Type B pancreatic cell (in vitro differentiated cells): ENCODE measurements at places on chromosomes 12 and 14. TPM values are rescaled to one million over a fixed set of nuclear protein-coding genes. Genes with fewer than 3 reads are reported as not detected.

- no peak for DNase-seq
- H3K4me3 ChIP-seq = no peak overlapping the region
- no peaks in the 10 kb centered on the region for H3K27me3 ChIP-seq
- peaks cover 14% of the 10 kb centered on the region for H3K4me1 ChIP-seq
- no peak overlapping the region for H3K27ac ChIP-seq
Measured at GRCh38 chr12:105225505-105226015, 10.4 kb downstream of the APPL2 start.

DNA sequence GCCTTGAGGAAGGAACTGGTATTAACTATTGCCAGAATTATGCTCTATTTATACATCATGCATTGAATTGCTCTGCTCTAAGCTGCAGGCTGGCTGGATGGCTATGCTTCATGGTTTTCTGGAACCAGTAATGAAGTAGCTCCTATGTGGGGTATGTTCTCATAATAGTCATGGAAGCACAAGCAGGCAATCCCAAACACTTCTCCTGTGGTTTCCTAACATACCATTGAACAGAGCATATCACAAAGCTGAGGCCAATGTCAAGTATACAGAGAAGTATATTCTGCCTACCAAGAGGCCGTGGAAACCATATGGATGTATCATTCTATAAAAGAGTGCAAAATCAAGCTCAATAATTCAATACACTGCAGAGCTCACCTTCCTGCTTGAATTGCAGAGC lies 1752.4 kb upstream of the FLRT2 start:
- H3K4me3 ChIP-seq = no peak overlapping the region
- H3K36me3 ChIP-seq = no peaks in the 10 kb centered on the region
- H3K27me3 ChIP-seq = no peaks in the 10 kb centered on the region
- DNase-seq = no peak

DNA sequence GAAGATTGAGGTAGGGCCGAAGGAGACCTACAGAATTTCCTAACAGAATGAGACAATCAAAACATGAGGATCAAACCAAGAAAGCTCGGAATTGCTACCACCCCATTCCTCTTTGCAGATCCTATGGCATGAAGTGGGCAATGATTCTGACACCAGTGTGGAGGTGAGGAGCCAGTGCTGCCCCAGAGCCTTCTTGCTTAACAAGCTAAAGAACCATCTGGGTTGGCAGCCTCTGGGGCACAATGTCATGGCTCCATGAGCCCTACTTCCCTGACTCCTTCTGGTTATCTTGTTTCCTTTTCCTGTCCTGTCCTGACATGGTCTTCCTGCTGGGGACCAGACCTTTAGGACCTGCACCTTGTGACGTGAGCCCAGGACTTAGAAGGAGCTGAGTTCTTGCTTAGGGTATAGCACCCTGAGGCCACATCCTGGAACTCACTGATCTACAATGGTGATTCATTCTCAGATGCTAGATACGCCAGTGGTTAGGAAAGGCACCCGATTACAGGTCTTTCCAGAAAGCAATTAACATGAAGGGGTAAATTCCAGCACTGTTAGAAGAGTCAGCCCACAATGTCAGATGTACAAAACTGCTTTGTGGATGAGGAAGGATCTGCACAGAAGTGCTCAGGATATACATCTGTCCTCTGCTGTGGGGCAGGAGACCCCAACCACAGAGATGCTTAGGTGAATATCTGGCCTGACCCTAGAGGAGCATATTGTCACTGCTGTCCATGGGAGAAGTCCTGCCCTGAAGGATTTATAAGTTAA lies 324.2 kb downstream of the ZFP36L1 start:
- peak overlapping the region; percentile 56 for H3K4me3 ChIP-seq
- H3K27me3 ChIP-seq = no peaks in the 10 kb centered on the region
- H3K27ac ChIP-seq = peak overlapping the region; percentile 94

DNA sequence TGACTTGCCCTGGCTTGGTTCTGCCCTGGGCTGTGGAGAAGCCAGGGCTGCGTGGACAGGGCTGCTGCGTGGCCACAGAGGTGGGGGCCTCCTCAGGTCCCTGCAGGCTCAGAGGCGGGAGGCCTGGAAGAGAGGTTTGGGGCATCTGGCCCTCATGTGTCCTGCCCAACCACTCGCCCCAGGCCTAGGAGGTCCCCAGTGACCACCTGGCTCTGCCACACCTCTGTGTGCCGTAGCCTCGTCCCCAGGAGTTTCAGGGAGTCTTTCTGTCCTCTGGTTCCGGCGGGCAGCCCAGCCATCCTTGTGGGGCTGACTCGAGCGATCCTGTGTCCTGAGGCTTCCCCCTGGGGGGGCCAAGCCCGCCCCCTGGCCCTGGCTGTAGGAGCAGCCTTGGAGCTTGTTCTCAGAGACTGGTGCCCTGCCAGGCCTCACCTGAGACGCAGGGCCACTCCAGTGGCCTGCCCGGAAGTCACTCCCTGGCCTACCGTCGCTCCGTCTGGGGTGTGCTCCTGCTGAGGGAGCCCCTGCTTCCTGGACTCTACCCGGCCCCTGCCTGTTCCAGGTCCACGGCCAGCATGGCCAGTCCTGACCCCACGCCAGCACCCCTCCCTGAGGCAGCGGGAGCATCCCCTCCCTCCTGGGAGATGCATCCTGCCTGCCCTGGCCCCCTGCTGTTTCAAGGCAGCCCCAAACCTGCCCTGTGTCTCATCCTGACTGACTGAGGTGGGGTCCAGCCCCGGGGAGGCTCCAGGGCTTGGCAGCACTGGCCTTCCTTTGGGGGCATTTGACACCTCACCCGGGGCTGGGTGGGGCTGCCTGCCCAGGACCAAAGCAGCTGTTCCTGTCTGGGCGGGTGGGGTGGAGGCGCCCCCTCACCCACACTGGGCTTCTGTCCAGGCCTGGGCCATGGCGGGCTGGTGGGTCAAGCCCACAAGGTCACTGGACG lies 13.9 kb downstream of the ASPG start:
- DNase-seq = no peak
- peaks cover 3% of the 10 kb centered on the region for H3K27me3 ChIP-seq
- H3K27ac ChIP-seq = no peak overlapping the region
- no peaks in the 10 kb centered on the region for H3K36me3 ChIP-seq
- H3K4me3 ChIP-seq = no peak overlapping the region
- peaks cover 3% of the 10 kb centered on the region for H3K4me1 ChIP-seq

- H3K36me3 ChIP-seq = peaks cover 21% of the 10 kb centered on the region
- H3K4me1 ChIP-seq = peaks cover 32% of the 10 kb centered on the region
- no peak for DNase-seq
Measured at GRCh38 chr12:124438437-124439056, 128.9 kb downstream of the NCOR2 start.

The CCDC184 gene
- 0.98 and 2.4 TPM in 2 replicates for total RNA-seq

The P2RX2 gene
- 2.8 and 5.4 TPM in 2 replicates for total RNA-seq

The PTHLH gene
- 6.3 and 38.1 TPM in 2 replicates for total RNA-seq

The ACOT6 gene
- not detected in 2 replicates for total RNA-seq

The NELL2 gene
- 10.4 and 27.1 TPM in 2 replicates for total RNA-seq
